ENCODE measurements at places on chromosomes 2 and 18. TPM values are rescaled to one million over a fixed set of nuclear protein-coding genes. Genes with fewer than 3 reads are reported as not detected.

Gene ST6GAL2
- total RNA-seq = 1.2 TPM

Gene CAPN14
- total RNA-seq = 0.25 TPM

Gene INHA
- 1.2 TPM for total RNA-seq

Gene EHBP1
- total RNA-seq = 42.7 TPM

Gene TRIM54
- total RNA-seq = 0.31 TPM

DNA sequence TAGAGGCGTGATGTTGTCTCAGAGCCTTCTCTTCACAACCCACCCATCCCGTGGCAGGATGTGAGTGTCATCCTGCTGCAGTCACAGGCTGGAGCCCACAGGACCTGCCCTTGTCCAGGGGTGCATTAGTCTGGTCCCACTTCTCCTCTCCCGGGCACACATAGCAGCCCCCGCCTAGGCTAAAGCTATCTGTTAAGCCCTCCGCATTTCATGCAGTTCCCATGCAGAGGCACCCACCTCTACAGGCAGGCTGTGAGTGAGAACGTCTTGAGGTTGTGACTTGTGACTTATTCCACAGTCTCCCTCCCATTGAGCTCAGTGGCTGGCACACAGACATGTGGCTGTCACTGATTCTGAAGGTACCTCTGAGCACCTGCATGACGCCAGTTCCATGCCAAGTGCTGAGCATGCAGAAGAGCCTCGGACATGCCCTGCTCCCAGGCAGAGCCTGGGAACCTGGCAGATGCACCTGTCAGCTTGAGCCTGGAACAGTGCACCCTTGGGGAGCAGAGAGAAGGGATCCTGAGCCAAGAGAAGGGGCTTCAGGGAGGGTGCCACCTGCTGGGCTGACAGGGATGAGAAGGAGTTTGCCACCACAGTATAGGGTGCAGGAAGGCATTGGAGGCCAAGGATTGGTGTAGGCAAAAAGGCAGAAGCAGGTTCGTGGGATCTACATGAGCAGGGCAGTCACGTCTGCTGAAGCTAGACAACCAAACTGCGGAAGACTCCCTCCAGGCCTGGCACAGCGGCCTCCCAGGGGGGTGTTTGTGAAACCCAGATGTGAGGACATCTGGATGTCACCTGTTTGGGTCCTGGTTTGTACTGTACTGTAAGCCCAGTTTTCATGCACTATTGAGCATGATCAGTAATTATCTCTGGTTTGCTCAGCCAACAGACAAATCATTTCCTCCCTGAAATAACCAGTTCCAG, 213.6 kb downstream of the GLI2 start:
- no peak for DNase-seq

DNA sequence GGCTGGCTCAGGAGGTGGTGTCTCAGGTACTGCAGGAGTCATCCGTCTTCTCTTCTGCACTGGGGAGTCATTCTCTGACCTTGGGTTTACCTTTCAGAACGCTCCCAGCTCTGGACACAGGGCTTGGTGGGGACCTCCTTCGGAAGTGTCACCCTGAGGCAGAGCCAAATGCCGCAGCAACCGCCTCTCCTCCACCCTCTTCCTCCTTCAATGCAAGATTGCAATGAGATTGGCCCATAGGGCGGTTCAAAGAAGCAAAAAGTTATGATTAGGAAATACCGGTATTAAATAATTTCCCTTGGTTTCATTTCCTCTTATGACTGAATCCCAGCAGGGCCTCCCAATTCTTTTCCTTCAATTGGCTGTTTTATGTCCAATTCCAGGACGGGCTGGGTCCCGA, 178.8 kb downstream of the ACKR3 start:
- DNase-seq = no peak

DNA sequence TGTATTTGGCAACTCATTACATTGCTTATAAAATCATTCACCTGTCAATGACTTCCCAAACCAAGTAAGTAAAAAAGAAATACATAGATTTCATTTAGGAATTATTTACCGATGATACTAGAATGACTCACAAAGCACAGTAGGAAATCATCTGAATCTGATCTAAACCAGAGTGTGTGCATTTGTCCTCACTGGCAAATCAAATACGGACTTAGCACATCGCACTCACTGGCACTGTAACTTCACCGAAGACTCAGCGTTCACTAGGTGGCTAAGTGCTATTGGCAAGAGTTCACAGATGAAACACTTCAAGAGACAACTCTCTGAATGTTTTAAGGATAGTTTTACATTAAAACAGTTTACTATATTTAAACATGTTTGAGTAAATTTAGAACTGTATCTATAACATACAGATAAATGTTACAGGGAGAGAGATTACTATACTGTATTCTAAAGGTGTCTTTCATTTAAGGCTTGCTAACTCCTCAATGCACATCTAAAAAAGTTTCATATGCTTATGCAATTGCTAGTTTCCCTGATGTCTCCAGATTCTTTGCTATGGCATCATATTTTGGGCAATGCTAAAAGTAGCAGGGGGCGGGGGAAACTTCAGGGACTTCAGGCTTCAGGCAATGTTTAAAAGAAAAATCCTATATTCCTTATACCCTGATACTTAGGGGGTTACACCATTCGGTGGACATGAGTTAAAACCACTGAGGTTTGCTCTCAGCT, 48.8 kb downstream of the STK39 start:
- DNase-seq = no peak

DNA sequence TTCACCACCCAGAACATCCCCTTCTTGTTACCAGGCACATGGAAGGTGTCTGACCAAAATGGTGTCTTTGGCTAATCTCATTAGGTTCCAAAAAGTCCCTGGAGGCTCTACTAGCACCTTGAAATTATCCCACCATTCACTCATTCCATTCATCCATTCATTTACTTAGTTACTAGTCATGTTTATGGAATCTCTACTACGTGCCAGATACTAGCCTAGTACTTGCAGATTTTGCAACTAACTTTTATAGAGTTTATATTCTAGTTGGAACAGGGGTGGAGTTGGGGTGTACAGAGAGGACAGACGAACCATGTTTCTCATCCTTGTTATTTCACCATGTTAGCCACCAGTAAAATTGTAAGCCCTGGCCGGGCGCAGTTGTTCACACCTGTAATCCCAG, 4.0 kb upstream of the NOP58 start:
- no peak for DNase-seq

DNA sequence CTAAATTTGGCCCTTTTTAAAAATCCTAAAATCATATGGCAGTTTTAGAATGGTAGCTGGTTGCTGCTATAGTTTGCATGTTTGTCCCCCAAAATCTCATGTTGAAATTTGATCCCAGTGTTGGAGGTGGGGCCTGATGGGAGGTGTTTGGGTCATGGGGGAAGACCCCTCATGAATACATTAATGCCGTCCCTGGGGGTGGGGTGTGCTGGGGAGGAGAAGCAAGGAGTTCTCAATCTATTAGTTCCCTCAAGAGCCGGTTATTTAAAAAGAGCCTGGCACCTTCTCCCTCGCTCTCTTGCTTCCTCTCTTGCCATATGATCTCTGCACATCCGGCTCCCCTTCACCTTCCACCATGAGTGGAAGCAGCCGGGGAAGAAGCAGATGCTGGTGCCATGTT, 20.8 kb downstream of the GPATCH11 start:
- DNase-seq = no peak

DNA sequence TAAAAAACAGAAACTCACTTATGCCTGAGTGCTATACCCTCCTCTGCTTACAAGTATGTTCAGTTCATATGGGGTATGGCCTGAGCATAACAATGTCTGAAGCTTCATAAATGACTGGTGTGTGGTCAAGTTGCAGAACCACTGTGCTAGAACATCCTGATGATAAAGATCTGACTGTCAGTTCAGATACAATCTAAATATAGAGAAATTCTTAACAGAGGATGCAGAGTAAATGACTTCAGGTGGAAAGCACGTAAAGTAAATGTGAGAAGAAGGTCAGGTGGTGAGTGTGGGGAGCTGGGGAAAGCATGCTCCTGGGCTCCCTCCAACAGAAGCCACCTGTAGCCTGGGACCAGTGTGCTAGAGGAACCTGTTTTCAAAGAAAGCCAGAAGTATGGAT, 926.2 kb downstream of the TSN start:
- DNase-seq = no peak

Data from kidney (tissue), 22 donors.